ENCODE measurements at places on chromosomes 3 and 15. TPM values are rescaled to one million over a fixed set of nuclear protein-coding genes. Genes with fewer than 3 reads are reported as not detected.

The SEMA3G gene
- total RNA-seq: 0.32 TPM

The GOLGA6L4 gene
- 1.8 TPM for total RNA-seq

The SLC28A2 gene
- total RNA-seq: not detected

The ZDHHC23 gene
- 2.6 TPM for total RNA-seq

The SH3GL3 gene
- not detected for total RNA-seq

The GOLGA8T gene
- not detected for total RNA-seq

The ST8SIA2 gene
- total RNA-seq: not detected

GRCh38 chr3:195044411-195044810 lies 226.5 kb downstream of the XXYLT1 start:
- no peak for DNase-seq

DNA sequence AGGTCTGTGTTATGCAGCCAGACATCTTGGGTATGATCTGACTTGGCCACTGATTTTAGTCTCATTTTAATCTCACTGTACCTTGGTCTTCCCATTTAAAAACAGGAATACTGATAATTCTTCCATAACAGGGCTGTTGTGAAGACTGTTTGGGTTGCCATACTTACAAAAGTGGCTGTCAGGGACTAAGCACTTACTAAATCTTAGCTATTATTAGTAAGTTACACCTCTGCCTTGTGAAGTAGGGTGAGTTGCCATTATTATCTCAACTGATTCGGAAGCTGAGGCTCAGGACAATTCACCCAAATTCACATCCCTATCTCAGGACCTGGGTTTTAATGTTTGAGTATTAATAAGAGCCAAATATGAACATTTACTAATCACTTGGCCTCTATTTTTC lies 12.7 kb downstream of the ZNF385D start:
- no peak for DNase-seq

DNA sequence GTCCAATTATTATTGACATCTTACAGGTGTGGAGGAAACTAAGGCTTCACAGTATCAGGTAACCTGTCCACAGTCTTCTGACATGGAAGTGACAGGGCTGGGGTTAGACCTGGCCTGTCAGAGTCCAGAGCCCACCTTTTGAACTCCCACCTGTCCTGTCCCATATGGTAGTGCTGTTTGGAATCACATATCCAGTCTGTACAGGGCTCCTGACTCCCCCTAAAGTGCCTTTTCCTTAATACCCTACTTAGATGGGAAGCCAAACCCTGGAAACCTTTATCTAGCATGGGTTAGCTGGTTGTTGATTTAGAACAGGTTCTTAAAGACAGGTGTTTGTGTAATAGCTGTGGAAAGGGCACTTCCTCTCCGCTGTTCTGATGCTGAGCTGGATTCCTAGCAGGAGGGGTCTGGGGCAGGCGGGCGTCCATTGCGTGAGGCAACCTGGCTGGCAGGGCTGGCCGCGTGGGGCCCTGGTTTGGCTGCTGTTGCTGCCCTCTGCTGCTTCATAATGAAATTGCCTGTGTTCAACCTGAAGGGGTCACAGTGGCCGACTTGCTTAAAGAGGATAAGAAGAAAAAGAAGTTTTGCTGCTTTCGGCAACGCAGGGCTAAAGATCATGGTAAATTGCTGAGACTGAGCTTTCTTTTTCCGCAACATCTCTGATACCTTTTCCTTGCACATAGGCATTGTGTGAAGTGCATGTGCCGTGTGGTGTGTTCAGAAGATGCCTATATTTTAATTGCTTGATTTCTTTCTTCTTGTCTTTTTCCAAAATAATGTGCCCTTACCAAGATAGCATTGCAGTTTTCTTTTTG lies 136.2 kb downstream of the CHDH start:
- DNase-seq: peak; percentile 62

DNA sequence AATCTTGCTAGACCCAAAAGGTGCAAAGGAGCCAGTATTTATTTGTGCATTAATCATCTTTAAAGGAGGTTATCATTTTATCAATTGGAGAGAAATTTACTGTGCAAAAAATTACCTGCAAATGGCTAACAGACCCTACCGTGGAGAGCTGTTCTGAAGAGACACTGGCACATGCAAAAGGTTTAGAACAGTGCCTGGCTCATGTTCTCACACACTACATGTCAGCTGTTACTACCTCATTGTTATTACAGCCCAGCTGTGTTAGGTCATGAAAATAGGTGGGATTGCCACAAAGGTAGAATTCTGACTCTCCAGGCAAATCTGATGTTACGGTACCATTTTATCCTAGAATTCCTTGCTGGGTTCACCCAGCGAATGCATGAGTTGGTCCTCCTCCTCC lies 137.3 kb downstream of the SNRK start:
- no peak for DNase-seq

DNA sequence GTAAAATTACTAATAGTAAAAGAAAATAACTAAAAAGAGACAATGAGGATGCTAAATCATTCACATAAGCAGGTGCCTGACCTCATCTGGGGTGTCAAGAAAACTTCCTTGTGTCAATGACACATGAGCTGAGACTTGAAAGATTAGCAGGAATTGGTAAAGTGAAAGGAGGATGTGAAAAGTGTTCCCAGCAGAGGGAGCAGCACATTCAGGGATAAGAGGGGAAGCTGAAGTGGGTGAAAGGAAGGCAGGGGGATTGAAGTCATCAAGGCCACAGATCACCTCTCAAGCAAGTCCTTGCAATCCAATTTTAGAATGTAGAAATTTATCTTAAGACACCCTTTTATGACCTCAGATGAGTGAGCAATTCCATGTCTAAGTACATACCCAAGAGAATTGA lies 60.2 kb upstream of the ACP3 start:
- DNase-seq: no peak

DNA sequence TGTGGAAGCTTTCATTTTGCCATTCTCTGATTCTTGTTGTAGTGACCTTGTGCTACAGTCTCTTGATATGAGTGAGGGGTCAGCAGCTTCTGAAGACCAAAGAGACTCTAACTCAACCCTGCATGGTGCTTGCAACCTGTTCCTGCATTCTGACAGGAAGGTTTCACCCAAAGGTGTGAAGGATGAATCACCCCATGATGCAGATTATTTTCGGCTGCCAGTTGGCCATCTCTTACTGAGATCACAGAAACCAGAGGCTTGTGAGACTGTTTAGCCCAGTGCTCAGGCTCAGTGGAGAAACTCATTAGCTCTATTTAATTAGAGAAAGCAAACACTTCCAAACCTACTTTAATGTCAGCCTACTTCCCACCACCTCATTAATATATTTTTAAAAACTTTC lies 29.2 kb upstream of the TPRG1 start:
- DNase-seq: no peak

DNA sequence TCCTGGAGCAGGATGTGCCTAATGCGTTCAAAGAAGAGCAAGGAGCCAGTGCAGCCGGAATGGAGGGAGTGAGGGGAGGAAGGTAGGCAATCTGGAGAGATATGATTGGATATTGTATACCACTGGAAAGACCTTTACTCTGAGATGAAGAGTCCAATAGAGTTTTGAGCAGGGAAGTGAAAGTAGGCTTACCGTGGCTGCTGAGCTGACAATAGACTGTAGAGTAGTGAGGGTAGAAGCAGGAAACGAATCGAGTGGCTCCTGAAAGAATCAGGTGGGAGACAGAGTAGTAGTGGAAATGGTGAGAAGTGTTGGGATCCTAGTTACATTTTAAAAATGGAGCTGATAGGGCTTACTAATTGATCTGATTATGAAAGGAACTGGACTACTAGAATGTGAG lies 51.8 kb upstream of the NUDT16 start:
- DNase-seq: no peak

- no peak for DNase-seq
Measured at GRCh38 chr3:190336516-190337189, 14.4 kb upstream of the CLDN1 start.

- no peak for DNase-seq
Measured at GRCh38 chr15:63933522-63933921, 99.8 kb upstream of the HERC1 start.

GRCh38 chr3:115790759-115791158 lies 167.4 kb downstream of the GAP43 start:
- peak; percentile 17 for DNase-seq

GRCh38 chr3:9915254-9916141 lies 1.4 kb upstream of the IL17RC start:
- DNase-seq: no peak

GRCh38 chr3:139491966-139492365 lies 15.7 kb upstream of the RBP2 start:
- no peak for DNase-seq

GRCh38 chr15:83209333-83209732 lies 1.7 kb upstream of the HDGFL3 start:
- no peak for DNase-seq

GRCh38 chr3:172113710-172114109 lies 74.3 kb downstream of the FNDC3B start:
- no peak for DNase-seq
